ENCODE measurements at places on chromosomes 3 and 15. TPM values are rescaled to one million over a fixed set of nuclear protein-coding genes. Genes with fewer than 3 reads are reported as not detected.

The METTL6 gene
- total RNA-seq, result 28.2 TPM

The FRMD4B gene
- 39.1 TPM for total RNA-seq

The STX19 gene
- total RNA-seq, result not detected

The ZDHHC23 gene
- 15.4 TPM for total RNA-seq

The OR5K2 gene
- not detected for total RNA-seq

The SI gene
- total RNA-seq, result 2.0 TPM

The CDHR4 gene
- total RNA-seq, result not detected

The TMEM87A gene
- total RNA-seq, result 44.2 TPM

The ZNF662 gene
- total RNA-seq, result 0.40 TPM

The C3orf20 gene
- 0.19 TPM for total RNA-seq

The PRTG gene
- 87.4 TPM for total RNA-seq

The TMA7 gene
- 253 TPM for total RNA-seq

The CFAP100 gene
- total RNA-seq, result 0.79 TPM

The XCR1 gene
- not detected for total RNA-seq

The PAQR5 gene
- total RNA-seq, result 12.6 TPM

The LEKR1 gene
- 4.1 TPM for total RNA-seq

The PPM1L gene
- total RNA-seq, result 30.1 TPM

The KNSTRN gene
- 46.2 TPM for total RNA-seq

The GOLGA8H gene
- 0.34 TPM for total RNA-seq

The SUCNR1 gene
- total RNA-seq, result 0.07 TPM

The COX5A gene
- total RNA-seq, result 191 TPM

The SLC9C1 gene
- total RNA-seq, result 1.5 TPM

The CLDN18 gene
- total RNA-seq, result 19.5 TPM

The SOX2 gene
- total RNA-seq, result 72.0 TPM

The C3orf85 gene
- total RNA-seq, result not detected
